ENCODE measurements at places on chromosomes 5 and 9. TPM values are rescaled to one million over a fixed set of nuclear protein-coding genes. Genes with fewer than 3 reads are reported as not detected.

The TAF11L8 gene
- not detected for polyA plus RNA-seq

The PCDHGB6 gene
- polyA plus RNA-seq: 1.5 TPM

The PGM5 gene
- polyA plus RNA-seq: 8.3 TPM

The OLFML2A gene
- 4.7 TPM for polyA plus RNA-seq

GRCh38 chr5:112923148-112923917 is 1.3 kb upstream of the REEP5 start:
- no peak for DNase-seq

DNA sequence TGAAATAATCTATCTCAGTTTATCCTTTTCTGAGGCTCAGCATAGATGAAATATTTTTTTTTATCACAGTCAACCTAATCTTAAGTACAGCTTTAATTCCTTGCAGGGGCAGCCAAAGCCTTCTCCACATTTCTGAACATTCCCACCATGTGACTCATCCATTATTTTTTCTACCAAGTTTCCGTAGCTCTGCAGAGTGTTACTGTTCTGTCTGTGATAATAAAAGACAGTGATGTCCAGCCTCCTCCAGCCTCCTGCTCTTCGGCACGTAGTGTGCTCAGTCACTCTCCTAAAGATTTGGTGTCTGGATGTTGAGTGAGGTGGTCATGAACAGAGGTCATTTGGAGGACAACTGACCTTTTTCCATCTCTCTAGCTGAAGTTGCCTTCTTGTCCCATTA is 338.1 kb upstream of the ADAMTS16 start:
- DNase-seq: no peak

- peak; percentile 1 for DNase-seq
These were observed 18.8 kb downstream of the FTMT start for GRCh38 chr5:121870489-121870888.

GRCh38 chr5:157476702-157477408 is 16.8 kb downstream of the NIPAL4 start:
- peak; percentile 74 for DNase-seq

GRCh38 chr9:127167560-127168326 is 45.3 kb upstream of the ANGPTL2 start:
- no peak for DNase-seq

GRCh38 chr5:118578093-118578492 is 410.3 kb downstream of the DTWD2 start:
- no peak for DNase-seq

GRCh38 chr5:2335733-2336515 is 415.6 kb downstream of the IRX2 start:
- no peak for DNase-seq

- peak; percentile 75 for DNase-seq
These were observed 4.0 kb downstream of the ANKRD33B start for GRCh38 chr5:10567781-10568321.

GRCh38 chr9:38707885-38708637 is 11.9 kb downstream of the FAM240B start:
- DNase-seq: no peak

Data from IMR-90 (cell line).